ENCODE measurements at places on chromosomes 3 and 15.

DNA sequence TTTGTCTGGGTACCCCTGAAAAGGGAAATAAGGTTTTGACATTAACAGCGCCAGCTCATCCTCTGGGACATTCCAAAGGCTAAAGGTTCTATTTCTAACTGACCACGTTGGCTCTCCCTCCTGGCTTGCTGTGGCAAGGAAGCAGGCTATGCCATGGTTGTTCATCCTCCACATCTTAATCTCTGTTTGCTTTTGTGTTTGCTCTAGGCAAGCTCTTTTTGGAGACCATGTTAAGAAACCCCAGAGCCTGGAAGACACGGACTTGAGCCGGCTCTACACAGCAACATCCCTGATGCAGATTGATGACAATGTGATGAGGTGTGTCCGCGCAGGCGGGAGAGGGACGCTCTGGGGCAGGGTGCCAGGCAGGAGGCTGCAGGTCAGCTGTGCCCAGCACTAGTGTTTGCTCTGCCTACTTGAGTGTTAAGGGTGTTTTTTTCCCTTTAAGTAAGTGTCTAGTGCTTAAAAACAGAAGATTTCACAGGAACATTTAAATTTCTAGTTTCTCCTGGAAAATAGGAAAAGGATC is 33.3 kb downstream of the RLBP1 start:
- DNase-seq: no peak

DNA sequence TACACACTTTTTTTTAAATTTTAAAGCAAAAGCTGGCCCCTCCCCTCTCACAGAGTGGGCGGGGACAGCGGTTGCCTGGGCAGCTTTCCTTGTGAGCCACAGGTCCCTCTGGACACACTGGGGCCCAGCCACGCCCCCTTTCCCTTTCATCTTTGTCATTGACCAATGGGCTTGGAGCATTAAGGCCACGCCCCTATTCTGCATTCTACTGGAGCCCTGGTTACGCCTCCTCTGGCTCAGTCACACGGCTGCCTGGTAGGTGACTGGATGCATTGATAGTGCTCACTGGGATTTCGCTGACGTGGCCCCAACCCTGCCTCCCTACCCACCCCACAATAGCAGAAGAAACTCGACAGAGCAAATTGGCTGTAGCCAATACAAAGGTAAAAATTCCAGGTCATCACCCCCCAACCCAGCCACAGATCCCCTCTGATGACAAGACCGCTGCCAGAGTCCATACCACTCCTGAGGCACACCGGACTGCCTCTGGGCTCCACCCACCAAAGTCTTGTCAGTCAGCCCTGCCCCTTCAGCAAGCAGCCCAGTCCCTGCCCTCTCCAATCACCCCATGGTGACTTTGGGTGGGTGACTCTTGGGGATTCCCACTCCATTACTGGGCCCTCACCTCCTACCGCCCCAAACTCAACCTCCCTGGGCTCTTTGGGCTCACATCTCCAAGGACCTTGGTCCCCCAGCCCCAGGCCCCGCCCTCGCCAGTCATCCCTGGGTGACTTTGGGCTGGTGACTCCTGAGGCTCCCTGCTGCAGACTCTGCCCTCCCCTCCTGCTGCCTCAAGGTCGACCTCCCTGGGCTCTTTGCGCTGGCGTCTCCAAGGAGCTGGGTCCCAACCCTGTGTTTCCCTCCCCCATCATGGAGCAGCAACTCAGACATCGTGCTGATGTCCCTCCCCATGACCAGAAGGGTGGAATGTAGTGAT is 112.2 kb upstream of the FAN1 start:
- DNase-seq: no peak

- DNase-seq: no peak
These were observed 32.4 kb downstream of the KLHL18 start for GRCh38 chr3:47315069-47315647.

DNA sequence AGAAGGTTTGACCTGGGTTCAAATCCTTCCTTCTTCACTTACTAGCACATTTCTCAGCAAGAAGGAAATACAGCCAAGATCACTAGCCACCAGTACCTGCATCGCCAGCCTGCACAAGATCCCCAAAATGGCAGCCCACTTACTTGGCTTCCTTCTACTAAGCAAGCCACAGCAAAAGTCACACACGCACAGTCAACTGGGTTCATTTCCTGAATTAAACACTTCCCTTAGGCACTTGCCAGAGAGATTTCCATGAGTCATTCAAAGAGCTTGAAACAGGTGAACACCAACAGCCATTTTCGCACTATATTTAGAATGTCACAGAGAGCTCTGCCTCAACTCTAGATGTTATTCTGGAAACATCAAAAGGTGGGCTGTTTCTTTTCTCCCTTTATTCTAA is 42.6 kb downstream of the MGLL start:
- DNase-seq: no peak

DNA sequence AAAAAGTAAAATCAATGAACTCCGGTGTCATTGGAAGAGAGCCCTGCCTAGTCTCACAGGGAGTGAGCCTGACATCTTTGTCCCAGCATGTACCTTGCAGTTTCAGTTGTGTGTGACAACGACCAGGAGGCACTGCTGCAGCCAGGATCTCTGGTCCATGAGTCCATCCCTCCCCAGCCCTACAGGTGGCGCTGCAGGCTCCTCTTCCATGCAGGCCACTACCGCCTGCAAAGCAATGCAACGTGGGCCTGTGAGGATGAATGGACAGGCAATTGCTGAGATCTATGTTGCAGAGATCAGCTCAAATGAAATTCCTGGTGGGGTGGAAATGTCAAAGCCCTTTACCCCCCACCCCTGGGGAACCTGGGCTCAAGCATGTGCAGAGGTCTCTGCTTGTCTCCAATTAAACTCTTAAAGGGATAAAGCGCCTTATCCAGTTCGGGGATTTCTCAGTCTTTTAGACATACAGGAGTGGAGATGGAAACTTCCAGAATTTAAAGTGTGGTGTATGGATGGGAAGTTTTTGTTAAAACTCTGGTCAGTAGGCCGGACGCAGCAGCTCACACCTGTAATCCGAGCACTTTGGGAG is 35.8 kb downstream of the TKT start:
- DNase-seq: peak; percentile 80

DNA sequence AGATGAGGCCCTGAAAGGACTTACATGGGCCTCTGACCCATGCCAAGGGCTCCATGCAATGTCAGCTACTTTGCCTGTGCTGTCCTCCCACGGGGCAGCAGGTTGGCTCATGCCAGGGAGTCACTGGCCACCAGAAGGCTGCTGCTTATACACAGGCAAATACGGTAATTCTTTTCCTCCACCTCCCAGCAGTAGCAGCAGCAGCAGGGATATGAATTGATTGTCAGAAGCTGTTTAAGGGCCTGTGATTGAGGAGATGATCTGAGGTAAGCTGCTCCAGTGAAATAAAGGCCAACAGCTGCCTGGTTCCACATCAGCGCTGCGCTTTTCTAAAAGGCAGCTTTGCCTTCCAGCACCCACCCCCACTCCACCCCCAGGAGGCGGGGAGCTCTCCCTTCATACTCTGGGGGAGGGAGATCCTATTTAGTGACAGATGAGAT is 250.5 kb downstream of the SHQ1 start:
- DNase-seq: no peak

DNA sequence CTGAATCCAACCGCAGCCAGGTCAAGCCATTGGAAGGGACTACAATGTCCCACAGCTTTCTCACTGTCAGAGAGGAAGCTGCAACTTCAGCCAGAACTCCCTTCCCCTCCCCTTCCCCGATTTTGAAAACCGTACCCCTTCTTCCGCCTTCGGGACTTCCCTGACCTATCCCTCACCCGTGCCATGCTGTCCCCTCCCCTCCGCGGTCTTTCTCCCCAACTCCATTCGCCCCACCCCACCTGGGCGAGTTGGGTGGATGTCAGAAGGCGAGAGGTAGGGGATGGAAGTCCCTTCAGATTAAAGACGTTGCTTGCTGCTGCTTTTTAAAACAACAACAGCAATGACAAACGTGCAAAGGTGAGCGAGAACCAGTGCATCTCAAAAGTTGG is 723 bp downstream of the CPNE4 start:
- no peak for DNase-seq

DNA sequence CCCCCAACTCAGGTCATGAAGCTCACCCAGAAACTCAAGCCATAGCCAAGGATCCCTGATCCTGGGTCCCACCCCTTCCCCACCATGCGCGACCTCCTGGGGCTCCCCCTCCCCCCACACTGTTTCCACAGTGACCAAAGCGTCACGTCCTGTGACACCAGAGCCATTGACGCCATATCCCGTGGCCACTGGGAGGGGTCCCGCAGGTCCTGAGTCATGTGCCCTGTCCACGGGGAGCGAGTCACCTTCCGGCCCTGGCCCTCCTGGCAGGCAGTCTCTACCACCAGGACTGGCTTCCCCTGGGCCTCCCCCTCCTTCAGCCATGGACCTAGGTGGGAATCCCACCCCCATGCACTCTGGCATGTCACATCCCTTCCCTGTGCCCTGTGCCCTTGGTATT is 15.6 kb downstream of the SEMA3F start:
- DNase-seq: no peak

DNA sequence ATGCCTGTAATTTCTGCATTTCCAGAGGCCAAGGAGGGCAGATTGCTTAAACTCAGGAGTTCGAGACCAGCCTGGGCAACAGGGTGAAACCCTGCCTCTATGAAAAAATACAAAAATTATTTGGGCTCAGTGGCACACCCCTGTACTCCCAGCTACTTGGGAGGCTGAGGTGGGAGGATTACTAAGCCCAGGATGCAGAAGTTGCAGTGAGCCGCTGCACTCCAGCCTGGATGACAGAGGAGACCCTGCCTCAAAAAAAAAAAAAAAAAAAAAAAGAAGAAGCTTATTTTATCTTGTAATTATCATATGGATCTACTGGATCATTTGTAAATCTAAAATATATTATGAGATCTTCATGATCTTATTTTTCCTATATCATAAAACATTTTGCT is 84.1 kb downstream of the PPCDC start:
- no peak for DNase-seq

DNA sequence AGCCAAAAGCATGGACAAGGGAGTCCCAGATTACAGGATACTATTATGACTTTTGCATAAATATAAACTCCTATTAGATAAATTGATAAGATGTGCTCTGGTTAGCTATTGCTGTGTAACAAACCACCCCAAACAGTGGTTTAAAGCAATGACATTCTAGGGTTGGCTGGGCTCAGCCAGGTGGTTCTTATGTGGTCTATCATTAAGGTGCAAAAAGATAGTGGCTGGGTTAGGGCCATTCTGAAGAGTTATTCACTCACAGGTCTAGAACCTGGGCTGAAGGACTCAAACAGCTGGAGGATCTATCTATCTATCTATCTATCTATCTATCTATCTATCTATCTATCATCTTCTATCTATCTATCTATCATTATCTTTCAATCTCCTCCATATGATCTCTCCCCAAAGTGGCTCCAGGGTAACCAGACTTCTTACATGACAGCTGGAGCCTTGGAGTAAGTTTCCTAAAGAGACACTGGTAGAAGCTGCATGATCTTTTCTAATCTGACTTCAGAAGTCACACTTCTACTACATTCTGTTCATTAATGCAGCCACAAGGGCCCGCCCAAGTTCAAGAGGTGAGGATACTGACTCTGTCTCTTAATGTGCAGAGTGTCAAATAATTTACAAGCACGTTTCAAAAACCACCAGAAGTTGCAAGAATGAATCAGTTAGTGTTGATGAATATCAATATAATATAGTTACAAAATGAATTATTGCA is 74.9 kb upstream of the XCR1 start:
- DNase-seq: peak; percentile 19

GRCh38 chr15:49637857-49638256 is 17.0 kb downstream of the DTWD1 start:
- no peak for DNase-seq

GRCh38 chr3:128560768-128561167 is 67.8 kb upstream of the GATA2 start:
- DNase-seq: no peak

- no peak for DNase-seq
These were observed 51.7 kb downstream of the CLDN11 start for GRCh38 chr3:170470063-170471016.

- no peak for DNase-seq
These were observed 86.9 kb upstream of the TCF12 start for GRCh38 chr15:56831467-56832005.

DNA sequence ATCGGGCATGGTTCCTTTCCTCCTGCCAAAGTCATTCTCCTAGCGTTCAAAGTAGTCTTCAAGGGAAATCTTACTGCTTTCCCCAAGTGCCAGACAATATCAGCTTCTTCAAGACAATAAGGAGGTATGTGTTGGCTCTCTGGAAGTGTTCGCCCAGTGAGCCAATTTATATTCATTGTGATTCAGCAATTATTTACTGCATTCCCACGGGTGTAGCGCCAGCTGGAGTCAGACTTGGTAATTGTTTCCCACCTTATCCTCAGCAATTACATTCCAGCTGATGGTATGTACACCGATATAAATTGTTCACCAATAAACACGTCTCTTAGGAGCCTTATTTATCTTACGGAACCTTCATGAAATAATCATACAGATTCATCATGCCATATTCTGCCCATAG is 103.6 kb upstream of the CTNNB1 start:
- DNase-seq: no peak
